CD4-positive, alpha-beta memory T cell (primary cell): ENCODE measurements at places on chromosomes 2 and 18. TPM values are rescaled to one million over a fixed set of nuclear protein-coding genes. Genes with fewer than 3 reads are reported as not detected.

- no peak for DNase-seq
- no peaks in the 10 kb centered on the region for H3K36me3 ChIP-seq
- H3K4me3 ChIP-seq = no peak overlapping the region
- H3K4me1 ChIP-seq = no peaks in the 10 kb centered on the region
- H3K27ac ChIP-seq = no peak overlapping the region
Measured at GRCh38 chr2:184814421-184814820, 216.1 kb downstream of the ZNF804A start.

DNA sequence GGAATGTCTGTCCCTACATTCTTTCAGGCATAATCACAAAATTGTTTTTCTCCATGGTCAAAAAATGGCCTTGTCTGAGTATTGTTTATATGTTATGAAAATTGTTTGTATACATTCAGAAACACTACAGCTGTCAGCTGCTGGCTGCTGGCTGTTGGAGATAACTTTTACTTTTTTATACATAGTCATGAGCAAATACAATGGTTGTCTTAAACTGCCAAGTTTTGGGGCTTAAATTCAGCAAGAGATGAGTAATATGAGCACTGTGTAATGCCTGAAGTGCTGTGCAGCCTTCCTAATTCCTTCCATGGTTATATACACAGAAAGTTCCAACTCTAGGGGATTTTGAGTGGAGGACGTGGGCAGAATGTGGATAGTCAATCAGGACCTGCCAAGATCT lies 168.9 kb upstream of the RMP24 start:
- no peaks in the 10 kb centered on the region for H3K4me1 ChIP-seq
- no peaks in the 10 kb centered on the region for H3K36me3 ChIP-seq
- DNase-seq = no peak
- H3K27me3 ChIP-seq = no peaks in the 10 kb centered on the region
- H3K4me3 ChIP-seq = no peak overlapping the region

DNA sequence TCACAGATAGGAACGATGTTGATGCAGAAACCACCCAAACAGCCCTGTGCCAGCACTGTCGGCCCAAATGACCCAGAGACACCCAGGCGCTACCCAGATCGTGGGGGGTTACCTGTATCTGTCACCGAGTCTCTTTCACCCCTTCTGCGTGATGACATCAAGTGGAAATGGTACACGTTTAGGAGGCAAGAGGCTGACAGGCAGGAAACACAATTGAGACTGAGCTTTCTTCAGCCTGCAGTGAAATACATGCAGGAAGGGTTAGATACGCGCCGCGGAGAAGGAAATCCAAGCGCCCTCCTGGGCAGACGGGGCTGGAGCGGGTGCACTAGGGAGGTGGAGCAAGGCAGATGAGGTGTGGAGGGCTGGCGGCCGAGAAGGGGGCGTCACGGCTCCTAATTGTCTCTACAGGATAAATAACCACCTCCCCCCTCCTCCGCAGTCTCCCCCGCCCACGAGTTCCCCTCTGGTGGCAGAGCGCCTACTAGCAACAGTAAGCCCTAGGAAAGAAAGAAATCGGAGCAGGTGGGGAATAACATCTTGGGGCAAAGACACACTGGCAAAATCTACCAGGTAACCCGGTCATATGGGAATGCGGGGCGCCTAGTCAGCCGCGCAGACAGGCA lies at the start of gene RNF152:
Gene RNF152 (minus strand): TSS at position 325 of the 626 bp plus-strand sequence. CDS start 76,544 bp downstream, outside the sequence.
- no peak within 1 kb of the TSS for H3K27ac ChIP-seq
- peaks cover 6% of the 10 kb centered on the region for H3K4me1 ChIP-seq
- H3K27me3 ChIP-seq = peaks cover 11% of the 10 kb centered on the region

GRCh38 chr2:231611273-231612108 lies 18.8 kb downstream of the TEX44 start:
- H3K36me3 ChIP-seq = no peaks in the 10 kb centered on the region
- DNase-seq = no peak
- no peak overlapping the region for H3K4me3 ChIP-seq
- H3K4me1 ChIP-seq = peaks cover 23% of the 10 kb centered on the region
- H3K27me3 ChIP-seq = no peaks in the 10 kb centered on the region

- H3K27ac ChIP-seq = no peak overlapping the region
- H3K27me3 ChIP-seq = no peaks in the 10 kb centered on the region
- no peak overlapping the region for H3K4me3 ChIP-seq
- H3K36me3 ChIP-seq = no peaks in the 10 kb centered on the region
Measured at GRCh38 chr18:44695503-44695902, 14.8 kb downstream of the SETBP1 start.

- no peak overlapping the region for H3K4me3 ChIP-seq
- no peak for DNase-seq
- H3K27me3 ChIP-seq = no peaks in the 10 kb centered on the region
- H3K4me1 ChIP-seq = peaks cover 6% of the 10 kb centered on the region
- H3K36me3 ChIP-seq = no peaks in the 10 kb centered on the region
- no peak overlapping the region for H3K27ac ChIP-seq
Measured at GRCh38 chr2:147998203-147998602, 22.3 kb downstream of the ORC4 start.

DNA sequence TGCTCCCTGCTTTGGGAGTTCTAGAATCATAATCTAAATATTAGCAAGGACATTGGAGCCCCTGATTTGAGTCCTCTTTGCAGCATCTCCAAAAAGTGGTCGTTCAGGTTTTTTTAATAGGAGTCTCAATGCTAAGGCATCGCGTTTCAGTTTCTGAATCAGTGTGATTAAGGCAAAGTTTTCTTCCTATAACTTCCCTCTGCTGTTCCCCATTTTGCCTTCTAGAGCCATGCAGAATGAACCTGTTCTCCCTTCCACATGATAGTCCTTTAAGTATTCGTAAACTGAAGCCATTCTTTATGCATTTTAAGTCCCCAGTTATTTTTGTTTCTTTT lies 159.5 kb downstream of the PTGR3 start:
- H3K27ac ChIP-seq = no peak overlapping the region
- DNase-seq = no peak
- H3K4me1 ChIP-seq = no peaks in the 10 kb centered on the region
- H3K4me3 ChIP-seq = no peak overlapping the region
- H3K27me3 ChIP-seq = no peaks in the 10 kb centered on the region

DNA sequence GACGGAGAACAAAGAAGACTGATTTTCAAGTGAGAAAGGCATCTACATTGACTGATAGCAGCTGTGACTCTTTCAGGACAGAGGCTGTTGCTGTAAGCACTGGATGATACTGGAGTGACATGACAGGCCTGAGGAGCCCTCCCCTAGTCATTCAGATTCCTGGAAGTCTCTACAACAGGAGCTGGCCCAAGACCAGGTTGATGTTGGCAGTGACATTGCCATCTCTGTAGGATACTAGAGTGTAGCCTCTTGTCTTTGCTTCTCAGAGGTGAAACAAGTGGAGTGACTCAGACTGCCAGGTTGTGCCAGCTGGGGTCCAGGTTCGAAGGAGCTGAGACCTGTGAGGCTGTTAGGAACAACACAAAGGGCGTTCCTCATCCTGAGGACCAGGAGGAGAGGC lies 44.7 kb upstream of the SH3RF3 start:
- no peak for DNase-seq
- no peaks in the 10 kb centered on the region for H3K4me1 ChIP-seq
- H3K27me3 ChIP-seq = no peaks in the 10 kb centered on the region
- H3K4me3 ChIP-seq = no peak overlapping the region

MERTK gene
- 0.67 TPM for total RNA-seq

TUBB6 gene
- total RNA-seq = 0.96 TPM

GPR55 gene
- total RNA-seq = 8.3 TPM

GAL3ST2 gene
- 0.39 TPM for total RNA-seq
